Omental fat pad (tissue), 4 donors: ENCODE measurements at places on chromosomes 7 and 10. TPM values are rescaled to one million over a fixed set of nuclear protein-coding genes. Genes with fewer than 3 reads are reported as not detected.

DNA sequence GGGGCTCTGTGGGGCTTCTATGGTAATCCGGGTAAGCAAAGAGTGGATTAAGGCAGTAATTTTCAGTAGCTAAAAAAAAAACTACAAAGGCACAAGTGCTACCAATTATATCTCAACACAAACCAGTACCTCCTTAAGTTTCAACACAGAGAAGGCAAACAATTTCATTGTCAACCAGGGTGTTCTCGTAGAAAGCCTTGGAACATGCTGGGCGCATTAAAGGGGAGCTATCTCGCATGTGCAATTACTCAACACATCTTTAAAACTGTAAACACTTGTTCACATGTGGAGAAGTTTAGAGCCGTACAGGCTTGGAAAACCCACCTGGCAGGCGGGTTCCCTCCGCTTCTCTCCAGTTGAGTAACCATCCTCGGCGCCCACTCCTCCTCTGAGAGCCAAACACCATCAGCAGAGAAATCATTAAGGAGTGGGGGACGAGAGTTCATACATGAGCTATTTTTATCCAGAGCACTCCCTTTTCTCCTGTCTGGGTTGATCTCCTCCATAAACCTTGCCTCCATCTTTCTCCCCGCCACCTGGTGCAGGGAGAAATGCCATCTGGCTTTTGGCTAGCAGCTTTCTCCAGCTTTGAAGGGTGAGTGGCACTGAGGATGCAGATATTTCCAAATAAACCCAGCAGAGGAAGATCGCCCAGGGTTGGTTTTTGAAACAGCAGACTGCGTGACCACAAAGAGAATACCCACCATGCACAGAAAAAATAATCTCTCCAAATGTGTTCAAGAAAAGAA, 287.1 kb downstream of the WDR11 start:
- DNase-seq: no peak

DNA sequence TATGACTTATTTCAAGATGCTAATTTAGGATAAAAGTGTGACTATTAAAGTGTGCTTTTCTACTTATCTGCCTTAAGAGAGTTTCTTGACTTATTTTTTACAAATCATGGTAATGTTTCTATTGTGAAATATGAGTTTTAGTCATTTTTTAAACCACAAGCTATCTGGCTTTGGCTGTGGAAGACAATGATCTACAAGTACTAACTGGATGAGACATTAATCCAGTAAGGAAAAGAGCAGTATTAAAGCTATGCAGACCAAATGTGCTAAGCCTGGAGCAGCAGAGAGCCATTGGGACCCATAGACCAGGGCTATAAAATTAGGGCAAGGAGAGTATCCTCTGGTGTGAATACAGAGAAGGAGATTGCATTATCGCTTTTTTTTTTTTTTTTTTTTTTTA, 92.4 kb downstream of the SEMA3A start:
- DNase-seq: no peak

- no peak for DNase-seq
Measured at GRCh38 chr10:28397229-28397628, 94.4 kb upstream of the MPP7 start.

DNA sequence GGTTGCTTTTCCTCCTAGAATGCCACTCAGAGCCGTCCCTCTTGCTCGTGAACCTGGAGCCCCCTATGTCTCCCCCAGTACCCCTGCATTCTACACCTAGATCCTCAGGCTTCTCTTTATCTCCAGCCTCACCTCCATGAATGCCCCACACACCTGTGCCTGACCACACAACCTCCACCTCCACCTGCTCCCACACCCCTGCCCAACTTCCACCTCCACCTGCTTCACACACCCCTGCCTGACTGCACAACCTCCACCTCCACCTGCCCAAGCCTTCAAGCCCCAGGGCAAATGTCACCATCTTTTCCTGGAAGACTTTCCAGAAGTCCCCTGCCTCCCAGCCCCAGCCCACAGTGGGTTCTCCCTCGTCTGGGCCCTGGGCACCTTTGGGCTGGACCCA, 6.9 kb upstream of the LFNG start:
- no peak for DNase-seq

- no peak for DNase-seq
Measured at GRCh38 chr7:134985894-134986362, 380 bp upstream of the AGBL3 start.

CALML5 gene
- not detected for total RNA-seq

FLNC gene
- 140 TPM for total RNA-seq

UCN3 gene
- not detected for total RNA-seq

KLF14 gene
- total RNA-seq: 0.72 TPM

AGBL3 gene
- 1.6 TPM for total RNA-seq

ASZ1 gene
- not detected for total RNA-seq
